Esophagus muscularis mucosa (tissue), 4 donors: ENCODE measurements at places on chromosomes 3 and 15. TPM values are rescaled to one million over a fixed set of nuclear protein-coding genes. Genes with fewer than 3 reads are reported as not detected.

The CHST2 gene
- total RNA-seq = 9.6 TPM

The CPNE9 gene
- not detected for total RNA-seq

The TUSC7 gene
- total RNA-seq = not detected

The GHSR gene
- total RNA-seq = not detected

The GP5 gene
- total RNA-seq = 0.17 TPM

The DAZL gene
- total RNA-seq = not detected

The LMAN1L gene
- 0.66 TPM for total RNA-seq

The IGSF11 gene
- total RNA-seq = 13.7 TPM

The CFAP91 gene
- total RNA-seq = 6.5 TPM

The VILL gene
- total RNA-seq = 5.1 TPM

The CHL1 gene
- 46.5 TPM for total RNA-seq

The ZNF770 gene
- total RNA-seq = 18.5 TPM

- no peak for DNase-seq
These were observed 30.3 kb downstream of the ARL14 start for GRCh38 chr3:160707187-160707794.

DNA sequence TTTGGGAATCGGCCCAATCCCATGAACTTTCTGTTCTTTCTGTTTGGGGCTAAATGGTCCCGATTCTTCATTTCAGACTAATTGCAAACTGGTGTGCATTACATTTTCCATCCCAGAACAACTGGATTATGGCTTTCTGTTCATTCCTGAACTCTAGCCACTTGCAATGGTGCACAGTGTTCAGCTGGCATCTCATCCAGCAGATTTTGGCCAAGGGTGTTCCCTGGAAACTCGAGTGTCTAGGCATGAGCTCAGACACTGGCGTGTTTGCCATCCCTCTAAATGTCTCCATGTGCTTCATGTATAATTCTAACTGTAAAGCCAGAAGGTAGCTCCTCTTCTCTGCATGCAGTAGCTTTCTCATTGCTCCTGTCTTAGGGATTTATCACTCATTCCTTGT is 97.1 kb upstream of the MYZAP start:
- no peak for DNase-seq

- no peak for DNase-seq
These were observed 45.2 kb downstream of the CDAN1 start for GRCh38 chr15:42691770-42692169.

DNA sequence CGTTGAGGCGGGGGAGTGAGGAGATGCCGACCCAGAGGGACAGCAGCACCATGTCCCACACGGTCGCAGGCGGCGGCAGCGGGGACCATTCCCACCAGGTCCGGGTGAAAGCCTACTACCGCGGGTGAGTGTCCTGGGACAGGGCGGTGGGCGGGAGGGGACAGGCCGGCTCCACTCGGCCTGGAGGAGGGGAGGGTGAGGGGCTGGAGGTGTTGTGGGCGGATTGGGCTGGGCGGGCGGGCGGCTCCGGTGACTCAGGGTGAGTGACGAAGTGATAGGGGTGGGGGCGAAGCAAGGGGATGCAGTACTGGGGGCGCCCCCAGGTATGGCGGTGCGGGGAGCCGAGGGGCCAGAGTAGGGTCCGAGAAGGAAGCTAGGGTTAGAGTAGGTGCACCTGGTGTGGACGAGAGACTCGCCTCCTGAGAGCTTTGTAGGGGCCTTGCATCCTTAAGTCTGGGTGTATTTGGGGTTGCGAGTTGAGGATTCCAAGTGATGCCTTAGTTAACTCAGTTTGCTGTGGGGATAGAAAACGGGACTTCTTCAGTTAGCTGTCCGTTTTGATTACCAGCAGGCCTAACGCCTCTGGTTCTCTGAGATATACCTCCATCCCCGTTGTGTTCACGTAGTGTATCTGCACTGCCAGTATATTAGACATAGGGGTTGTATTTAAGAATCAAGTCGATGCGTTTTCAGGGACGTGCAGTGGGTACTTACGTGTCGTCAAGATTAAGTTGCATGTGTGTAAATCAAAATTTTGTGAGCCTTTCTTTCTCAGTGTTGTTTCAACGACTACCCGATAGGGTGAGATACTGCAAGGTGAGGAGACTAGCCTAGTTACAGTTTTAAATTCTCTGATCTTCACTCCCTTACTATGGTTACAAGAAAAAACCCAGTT is 670 bp downstream of the PRKCI start:
- DNase-seq = no peak

- DNase-seq = no peak
These were observed 41.3 kb downstream of the GLDN start for GRCh38 chr15:51382787-51383186.

DNA sequence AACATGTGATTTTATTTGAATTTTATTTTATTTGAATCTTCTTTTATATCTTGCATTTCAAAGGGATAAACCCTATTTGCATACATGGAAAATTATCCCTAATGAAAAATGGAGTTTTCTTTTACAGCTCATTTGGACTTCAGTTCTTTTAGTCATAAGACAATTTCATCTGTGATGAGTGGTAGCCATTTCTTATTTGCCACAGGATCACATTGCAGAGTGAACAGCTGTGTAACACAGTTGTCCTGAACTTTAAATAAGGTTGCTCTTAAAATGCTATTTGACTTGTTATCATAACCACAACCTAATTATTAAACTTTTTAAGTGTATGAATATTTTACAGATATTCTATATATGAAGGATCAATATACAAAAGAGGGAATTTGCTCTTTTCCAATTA is 221.7 kb upstream of the ROPN1 start:
- DNase-seq = no peak

- no peak for DNase-seq
These were observed 10.2 kb downstream of the CTDSPL start for GRCh38 chr3:37871858-37872257.

DNA sequence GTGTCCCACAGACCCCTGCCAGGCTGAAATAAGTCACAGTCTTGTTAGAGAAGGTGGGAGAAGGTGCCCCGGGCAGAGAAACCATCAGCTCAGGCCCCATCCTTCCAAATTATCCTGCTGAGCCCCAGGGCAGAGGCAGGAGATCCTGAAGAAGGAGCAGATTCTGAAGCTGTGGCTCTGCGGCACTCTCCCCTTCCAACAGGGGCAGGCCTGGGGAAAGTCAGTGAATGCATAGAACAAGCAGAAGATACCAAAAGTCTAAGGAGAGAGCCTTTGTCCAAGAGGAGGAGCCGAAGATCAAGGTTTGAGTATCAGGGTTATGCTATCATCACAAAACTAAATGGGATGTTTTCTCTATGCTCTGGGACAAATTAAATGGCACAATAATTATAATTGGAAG is 249.3 kb downstream of the XXYLT1 start:
- DNase-seq = no peak

- DNase-seq = no peak
These were observed 204.4 kb upstream of the ZNF385D start for GRCh38 chr3:21955406-21955805.

DNA sequence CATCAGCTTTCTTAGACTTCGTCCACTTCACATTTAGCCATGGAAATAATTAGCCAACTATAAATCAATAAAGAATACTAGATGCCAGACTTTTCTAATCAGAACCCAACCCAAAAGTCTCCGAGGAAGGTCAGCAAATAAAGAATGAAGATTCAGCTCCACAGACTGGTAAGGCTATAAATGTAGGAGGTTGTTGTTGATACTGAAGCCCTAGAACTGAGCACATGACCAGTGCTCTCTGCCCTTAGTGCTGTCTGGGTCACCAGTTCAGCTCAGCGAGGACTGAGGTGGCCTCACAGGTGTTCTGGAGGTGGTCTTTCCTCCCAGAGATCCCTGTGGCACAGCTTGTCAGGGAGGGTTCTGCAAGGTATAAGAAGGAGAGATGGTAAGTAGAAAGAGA is 20.9 kb upstream of the SLC28A2 start:
- no peak for DNase-seq

GRCh38 chr15:66080717-66081398 is 172.7 kb downstream of the MEGF11 start:
- no peak for DNase-seq

DNA sequence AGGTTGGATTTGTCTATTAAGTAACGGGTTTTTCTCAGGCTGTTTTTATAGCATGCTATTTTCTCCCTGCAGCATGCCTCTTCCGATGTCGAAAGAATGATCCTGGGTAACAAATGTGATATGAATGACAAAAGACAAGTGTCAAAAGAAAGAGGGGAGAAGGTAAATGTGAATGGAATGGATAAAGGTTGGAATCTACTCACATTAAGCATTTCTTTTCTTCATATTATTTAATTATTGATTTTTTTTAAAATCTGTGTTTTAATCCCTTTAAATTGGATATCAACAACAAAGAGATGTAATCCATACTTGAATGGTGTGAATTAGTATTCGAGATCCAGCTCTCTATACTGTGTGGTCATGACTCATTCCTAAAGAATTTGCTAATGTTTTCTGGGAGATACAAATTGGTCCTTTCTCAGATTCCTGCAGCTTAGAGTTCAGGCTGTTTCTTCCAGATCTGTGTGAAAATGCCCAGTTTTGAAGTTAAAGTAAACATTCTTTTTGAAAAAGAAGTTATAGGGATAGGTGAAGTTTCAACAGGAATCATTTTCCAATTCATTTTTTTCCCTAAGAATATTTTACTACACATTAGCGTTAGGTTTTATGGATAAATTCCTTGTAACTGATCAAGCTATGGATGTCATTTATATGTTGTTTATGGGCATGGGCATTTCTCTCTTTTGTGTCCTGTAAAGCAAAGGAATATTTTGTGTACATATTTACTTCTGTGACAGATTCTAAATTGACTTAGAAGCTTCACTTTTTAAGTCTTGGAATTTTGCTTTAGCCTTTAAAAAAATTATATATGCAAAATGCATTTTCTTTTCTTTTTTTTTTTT is 20.8 kb upstream of the APH1B start:
- no peak for DNase-seq

DNA sequence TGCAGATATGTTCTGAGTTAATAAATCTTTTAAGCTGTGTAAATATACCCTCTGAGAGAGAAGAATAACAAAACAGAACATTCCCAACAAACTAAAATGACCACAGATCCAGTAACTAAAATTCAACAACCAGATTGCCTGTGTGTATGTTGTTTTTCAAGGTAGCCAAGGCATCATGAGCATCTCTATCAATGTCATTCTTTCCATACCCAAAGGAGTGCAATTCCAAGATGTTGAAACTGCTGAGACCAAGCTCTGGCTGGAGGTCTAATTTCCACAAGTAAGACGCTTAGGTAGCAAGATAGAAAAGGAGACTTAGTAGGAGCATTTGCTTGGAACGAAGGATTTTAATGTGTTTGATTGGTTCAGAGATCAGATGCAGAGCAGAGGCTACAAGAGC is 276.3 kb downstream of the RBMS3 start:
- DNase-seq = no peak

GRCh38 chr15:35888815-35889214 is 342.9 kb upstream of the DPH6 start:
- DNase-seq = no peak

- no peak for DNase-seq
These were observed 6.0 kb downstream of the SLC24A5 start for GRCh38 chr15:48126667-48127355.

DNA sequence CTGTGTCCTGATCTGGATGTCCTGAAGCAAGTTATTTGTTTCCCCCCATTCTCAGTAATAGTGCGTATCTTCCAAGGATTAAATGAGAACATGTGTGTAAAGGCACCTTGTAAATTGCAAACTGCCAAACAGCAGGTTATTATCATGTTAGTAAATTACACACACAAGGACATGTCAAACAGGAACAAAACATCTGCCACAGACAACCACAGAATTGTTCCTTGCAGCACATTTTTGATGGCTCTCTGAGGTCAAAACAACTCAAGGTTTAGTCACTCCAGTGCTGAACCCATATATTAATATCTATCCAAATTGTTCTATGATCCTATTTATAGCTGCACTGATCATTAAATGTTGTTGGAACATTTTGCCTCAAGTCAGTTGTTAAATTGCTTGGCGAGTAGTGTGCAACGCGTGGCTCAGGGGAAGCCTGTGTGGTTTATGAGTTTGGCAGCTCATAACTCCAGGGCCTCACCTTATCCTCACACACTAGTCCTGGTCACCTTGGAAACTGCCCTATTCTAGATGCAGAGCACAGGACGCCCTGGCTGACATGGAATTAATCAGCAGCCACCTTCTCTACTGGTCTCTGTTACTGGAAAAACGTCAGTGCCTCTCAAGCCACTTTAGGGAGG is 46.3 kb upstream of the CDV3 start:
- no peak for DNase-seq

- DNase-seq = no peak
These were observed 694 bp upstream of the EEFSEC start for GRCh38 chr3:128152419-128153155.
